Fibroblast of gingiva (primary cell): ENCODE measurements at places on chromosomes 1 and 21.

- DNase-seq = no peak
Observed at GRCh38 chr1:24535021-24535424, 20.9 kb upstream of the NCMAP start.

DNA sequence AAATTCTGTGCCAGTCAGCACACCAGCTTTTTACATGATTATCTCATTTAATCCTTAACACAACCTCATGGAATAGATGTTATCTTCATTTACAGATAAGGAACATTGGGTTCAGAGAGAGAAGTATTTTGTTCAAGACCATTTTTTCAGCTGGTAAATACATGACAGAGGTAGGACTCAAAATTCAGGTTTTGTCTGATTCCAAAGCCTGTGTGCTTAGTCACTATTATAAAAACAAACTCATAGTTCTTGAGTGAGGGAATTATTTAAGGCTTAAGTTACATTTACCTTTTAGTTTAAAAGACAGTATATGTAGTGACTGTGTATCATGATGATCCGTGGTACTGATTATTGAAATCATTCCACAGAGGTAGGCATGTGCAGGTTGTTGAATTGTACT, 125.2 kb downstream of the MAGI3 start:
- no peak for DNase-seq

DNA sequence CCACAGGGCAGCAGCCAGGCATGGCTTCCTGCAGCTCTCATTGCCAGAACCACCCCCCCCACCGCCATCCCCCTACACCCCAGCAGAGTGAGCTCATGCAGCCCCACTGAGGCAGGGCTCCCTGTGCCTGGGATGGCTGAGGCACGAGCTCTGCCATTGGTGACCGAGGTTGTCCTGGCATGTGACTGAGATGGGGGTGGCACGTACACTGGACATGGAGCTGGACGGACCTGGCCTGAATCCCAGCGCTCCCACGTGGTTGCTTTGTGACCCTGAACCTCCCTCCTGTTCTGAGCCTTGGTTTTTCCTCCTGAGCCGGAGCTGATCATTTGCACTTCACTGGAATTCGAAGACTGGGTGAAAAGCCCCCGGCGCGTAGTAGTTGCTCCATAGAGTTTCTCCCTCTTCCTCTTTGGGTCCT, 28.3 kb downstream of the ALPL start:
- no peak for DNase-seq

DNA sequence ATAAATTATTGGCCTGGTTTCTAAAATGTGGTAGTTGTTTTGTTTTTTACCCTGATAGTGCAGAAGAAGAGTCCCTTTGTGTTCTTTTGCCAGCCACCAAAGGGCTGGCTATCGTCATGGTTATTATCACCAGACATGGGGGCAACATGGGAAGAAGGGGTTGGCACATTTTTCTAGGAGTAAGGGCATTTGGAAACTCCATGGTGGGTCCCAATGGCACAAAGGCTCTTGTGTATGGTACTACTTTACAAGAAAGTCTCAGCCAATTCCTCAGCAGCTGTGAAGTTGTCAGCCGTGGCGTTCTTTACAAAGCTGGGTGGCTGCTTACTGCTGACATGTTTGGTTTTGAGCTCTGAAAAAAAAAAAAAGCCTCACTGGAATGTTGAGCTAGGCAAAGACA, 330.4 kb upstream of the ESRRG start:
- DNase-seq = no peak

GRCh38 chr1:168509210-168509609, 34.6 kb downstream of the XCL2 start:
- DNase-seq = no peak

- no peak for DNase-seq
Observed at GRCh38 chr1:74812180-74812541, 79.2 kb downstream of the TYW3 start.

- no peak for DNase-seq
Observed at GRCh38 chr1:210446479-210446878, 117.8 kb downstream of the HHAT start.

GRCh38 chr1:159935719-159936272, 9.6 kb downstream of the IGSF9 start:
- DNase-seq = no peak
